ENCODE measurements at places on chromosomes 3 and 15.

DNA sequence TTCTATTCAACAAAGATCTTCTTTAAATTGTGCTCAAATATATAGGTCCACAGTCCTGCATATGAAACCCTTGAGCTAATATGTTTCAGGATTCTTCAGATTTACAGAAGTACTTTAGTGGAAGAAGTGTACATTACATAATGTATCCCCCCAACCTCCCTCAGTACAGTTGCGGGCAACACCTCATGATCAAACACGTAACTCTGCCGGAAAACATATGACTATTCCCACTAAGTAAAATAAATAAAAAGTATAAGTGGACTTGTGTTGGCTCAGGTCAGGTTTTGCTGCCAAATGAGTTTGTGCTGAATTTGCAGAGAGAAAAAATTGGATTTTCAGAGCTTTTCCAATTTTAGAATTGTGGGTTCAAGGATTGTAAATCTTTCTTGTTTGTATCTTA lies 267.6 kb upstream of the MDFIC2 start:
- DNase-seq: no peak

- no peak for DNase-seq
Measured at GRCh38 chr15:62494197-62494596, 329.1 kb upstream of the C2CD4B start.

- DNase-seq: no peak
Measured at GRCh38 chr3:131277836-131278497, 103.6 kb upstream of the NUDT16 start.

DNA sequence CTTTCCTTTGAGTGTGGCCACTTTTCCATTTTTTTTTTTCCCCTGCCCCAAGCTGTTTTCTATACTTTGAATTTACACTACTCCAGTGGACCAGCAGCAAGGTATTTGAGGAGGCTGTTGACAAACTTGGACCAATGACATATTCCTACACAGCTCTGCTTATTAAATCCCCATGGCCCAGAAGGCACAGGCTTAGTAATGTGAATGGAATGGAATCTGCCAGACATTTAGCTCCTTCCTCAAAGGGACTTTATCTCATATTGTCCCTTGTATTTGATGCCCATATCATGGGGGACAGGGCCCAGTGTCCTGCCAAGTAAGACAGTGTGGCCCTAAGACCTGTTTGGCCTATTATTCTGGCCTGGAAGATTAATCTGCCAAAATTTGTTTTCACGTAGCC lies 107.5 kb downstream of the CHCHD6 start:
- no peak for DNase-seq

DNA sequence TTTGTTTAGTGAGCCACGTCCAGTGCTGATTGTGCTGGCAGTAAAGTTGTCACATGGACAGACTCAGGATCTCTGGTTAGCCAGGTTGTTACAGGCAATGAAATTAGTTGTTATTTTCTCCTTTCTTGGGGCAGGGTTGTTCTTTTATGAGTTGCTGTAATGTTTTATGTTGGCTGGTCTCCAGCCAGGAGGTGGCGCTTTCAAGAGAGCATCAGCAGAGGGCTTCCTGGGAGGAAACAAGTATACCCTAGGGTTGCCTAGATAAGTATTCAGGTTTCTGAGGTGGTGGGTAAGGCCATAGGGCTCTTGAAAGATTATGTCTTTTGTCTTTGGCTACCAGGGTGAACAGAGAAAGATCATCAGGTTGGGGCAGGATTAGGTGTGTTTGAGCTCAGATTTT lies 14.5 kb upstream of the CFAP20DC start:
- no peak for DNase-seq

GRCh38 chr3:71089271-71089847 lies 494.2 kb downstream of the FOXP1 start:
- DNase-seq: no peak

GRCh38 chr3:114299941-114300624 lies 6.3 kb downstream of the TIGIT start:
- no peak for DNase-seq

DNA sequence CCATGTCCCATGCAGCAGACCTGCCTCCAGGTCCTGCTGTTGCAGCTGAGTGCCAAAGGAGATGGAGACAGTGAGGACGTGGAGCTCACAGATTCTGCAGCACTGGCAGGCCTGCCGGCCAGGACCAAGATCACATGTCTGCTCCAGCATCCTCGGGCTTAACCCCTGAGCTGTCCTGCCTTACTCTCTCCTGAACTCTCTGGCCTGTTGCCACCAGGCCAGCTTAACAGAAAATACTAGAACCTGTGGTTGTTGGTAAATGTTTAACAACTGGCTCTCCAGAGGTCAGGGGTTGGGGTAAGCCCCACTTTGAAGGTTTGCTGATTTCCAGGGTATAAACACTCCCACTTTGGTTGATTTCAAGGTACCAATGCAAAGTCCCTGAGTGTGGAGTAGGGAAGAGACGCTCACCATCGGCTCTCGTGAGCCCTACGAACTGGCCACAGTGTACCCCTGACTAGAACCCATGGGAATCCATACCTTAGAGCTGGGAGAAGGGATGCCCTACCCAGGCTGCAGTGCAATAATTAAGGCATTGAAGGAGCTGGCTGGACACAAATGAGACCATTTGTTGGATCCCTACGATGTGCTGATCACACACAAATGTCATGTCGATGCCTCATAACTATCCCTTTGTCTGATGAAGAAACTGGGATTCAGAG lies 147.9 kb downstream of the OR4M2 start:
- no peak for DNase-seq

GRCh38 chr15:81016489-81017068 lies 15.9 kb downstream of the TLNRD1 start:
- no peak for DNase-seq

DNA sequence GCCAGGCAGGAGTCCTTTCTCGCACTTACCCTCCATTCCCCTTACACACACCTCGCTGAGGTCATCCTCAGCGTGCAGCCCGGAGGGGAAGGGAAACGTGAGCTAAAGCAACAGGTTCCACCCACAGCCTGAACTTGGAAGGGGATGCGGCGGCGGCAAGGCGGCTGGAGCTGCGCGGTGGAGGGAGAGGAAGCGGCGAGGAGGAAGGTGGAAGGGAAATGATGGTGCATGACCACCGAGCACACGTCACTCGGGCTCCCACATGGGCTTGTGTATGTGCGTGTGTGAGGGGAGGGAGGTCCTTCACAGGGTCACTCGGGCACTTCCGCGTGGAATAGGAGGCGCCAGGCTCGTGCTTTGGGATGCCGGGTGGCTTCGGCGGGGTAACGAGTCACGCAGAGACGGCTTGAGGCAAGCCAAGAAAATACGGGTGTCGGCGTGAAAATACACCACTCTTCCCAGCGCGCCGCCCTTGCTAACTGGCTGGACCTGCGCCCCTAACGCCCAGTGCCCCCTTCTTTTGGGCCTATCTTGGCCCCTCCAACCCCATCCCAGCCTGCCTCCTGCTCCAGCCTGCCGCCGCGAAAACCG lies 225.5 kb upstream of the IL12A start:
- no peak for DNase-seq

- no peak for DNase-seq
Measured at GRCh38 chr3:65552434-65552833, 486.3 kb downstream of the MAGI1 start.

GRCh38 chr3:173553635-173554280 lies 156.2 kb downstream of the NLGN1 start:
- DNase-seq: no peak

- DNase-seq: no peak
Measured at GRCh38 chr15:60700437-60700836, 221.5 kb upstream of the ICE2 start.

DNA sequence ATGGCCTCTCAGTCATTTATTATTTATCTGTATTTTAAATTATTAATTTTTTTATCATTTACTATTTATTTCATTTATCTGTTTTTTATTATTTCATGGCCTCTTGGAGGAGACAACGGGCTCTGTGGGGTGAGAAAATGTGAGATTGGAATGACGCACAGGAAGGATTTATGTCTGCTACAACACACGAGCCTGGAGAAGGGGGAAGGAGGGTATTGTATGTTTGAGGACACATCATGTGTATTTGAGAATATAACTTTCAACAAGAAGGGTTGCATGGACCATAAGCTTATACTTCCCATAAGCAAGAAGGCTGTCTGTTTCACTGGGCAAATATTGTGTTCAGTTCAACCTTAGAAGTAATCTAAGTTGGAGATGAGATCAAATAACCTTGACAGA lies 31.7 kb downstream of the LSM3 start:
- DNase-seq: no peak

GRCh38 chr3:127770671-127771355 lies 51.5 kb downstream of the MGLL start:
- no peak for DNase-seq

- no peak for DNase-seq
Measured at GRCh38 chr3:141286856-141287255, 55.2 kb downstream of the PXYLP1 start.

Data from stimulated activated CD4-positive, alpha-beta T cell treated with anti-CD3 and anti-CD28 coated beads, Interleukin-4, amount 100 ng/mL, for 48 hours (primary cell).